ENCODE measurements at places on chromosomes 7 and 10.
A peak's percentile ranks its signal among the peaks of the same experiment; 100 is the strongest.

DNA sequence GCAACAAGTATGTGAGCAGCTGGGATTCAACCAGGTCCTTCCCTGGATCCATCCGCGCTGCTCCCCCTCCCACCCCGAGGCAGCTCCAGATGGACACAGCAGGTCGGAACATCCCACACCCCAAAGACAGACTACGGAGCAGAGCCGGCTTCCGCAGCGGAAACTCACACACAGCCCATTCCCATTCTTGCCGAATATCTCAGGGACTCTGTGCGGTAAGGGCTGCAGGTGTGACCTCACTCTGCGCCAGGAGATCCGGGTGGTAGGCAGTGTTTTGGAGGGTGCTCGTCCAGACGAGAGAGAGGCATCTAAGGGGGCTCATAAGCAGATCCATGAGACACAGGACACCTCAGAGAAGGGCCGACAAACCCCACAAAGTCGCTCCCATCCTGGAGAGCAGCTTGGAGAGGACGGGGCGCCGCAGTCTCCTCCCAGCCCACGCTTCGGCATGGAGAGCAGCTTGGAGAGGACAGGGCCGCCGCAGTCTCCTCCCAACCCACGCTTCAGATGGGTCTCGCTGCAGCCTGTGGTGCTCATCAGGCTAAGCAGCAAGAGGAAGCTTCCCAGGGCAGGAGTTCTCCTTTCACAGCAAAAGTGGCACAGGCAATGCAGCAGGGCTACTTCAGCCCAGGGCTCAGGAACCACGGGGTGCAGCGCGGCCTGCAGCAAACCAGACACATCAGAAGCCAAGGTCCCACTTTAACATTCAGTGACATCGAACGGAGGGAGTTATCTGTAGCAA, 179.9 kb downstream of the DIP2C start:
- DNase-seq, result no peak

DNA sequence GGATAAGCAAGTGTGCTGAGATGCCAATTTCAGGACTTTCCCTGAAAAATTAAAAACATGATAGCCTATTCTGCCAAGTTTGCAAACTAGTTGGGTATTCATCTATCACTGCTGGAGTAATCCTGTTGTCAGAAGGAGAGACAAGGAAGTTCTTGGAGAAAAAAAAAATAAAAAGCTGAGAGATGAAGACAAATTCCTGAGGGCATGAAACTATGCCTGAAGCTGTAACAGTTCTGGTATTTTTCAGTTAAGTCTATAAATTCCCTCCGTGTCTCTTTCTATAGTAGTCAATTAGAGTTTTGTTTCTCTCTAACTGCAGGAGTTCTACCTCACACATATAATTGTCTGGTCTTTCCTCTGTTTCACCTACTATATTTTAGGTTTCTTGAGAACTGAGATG, 95.7 kb downstream of the DGKB start:
- no peak for DNase-seq

- no peak for DNase-seq
Observed at GRCh38 chr7:126608339-126608776, 644.4 kb downstream of the GRM8 start.

GRCh38 chr7:668139-668931, 58.2 kb upstream of the DNAAF5 start:
- DNase-seq, result no peak

DNA sequence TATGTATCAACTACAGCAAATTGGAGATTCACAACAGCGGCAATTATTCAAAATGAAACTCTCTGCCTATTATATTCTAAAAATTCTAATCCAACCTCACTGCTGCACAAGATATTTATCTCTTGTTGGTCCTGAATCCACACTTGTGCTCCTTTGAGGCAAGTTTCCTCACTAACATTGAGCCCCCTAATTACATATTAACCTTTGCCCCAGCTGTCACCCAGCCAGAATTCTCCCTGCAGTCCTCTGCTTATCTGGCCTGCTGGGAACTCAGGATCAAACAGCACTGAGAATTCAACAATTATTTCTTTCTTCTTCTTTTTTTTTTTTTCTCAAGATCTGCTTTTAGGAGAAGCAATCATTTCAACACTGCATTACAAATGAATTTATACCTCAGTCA, 21.5 kb upstream of the PLAC9 start:
- DNase-seq, result no peak

DNA sequence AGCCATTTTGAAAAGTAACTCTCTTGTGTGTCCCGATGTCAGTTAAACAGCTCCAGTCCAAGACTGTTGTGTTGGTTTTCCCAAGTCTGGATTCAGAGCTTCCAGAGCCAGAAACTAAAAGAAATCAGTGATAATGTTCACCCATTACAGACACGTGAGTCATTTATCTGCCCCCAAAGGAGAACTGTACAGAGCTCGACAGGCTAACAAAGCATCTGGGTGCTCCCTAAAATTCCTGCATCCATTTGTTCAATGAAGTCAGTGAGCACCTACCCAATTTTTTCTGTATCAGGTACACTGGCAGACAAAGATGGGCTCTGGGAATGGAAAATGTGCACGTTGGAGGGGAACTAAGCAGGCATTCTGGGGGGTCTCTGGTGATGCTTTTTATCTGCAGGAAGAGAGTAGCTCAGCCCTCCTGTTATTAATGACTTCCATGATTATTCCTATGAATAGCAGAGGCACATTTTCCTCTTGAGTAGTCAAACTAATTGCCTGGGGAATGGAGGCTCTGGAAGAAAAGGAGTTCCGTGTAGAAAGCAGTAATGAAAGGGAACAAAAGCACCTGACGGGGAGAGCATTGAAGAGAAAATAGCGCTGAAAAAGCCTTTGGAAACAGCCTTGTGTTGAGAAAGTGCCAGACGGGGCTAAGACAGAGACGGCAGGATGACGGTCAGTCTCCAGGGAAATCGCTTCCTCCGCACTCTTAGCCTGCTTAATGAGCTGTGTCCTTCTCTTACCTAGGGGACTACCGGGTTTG, 75.3 kb downstream of the GAD2 start:
- no peak for DNase-seq

DNA sequence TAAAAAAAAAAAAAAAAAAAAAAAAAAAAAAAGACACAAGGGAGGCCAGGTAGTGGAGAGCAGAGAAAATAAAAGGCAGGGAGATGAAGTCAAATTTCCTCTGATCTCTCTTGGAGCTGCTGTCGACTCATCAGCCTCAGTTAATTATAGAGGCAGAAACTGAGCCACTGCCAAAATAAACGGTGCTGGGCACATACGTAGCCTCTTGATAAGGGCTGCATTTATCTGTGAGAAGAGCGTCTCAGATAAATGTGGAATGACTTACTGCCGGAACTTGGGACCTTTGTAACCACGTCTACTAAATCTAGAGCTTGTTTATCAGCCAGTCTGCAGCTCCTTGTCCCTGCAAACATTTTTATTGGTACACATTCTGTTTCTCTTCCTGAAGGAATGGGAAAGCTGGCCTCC, 162.3 kb downstream of the BAMBI start:
- no peak for DNase-seq

- no peak for DNase-seq
Observed at GRCh38 chr7:106063692-106064091, 48.4 kb downstream of the SYPL1 start.

DNA sequence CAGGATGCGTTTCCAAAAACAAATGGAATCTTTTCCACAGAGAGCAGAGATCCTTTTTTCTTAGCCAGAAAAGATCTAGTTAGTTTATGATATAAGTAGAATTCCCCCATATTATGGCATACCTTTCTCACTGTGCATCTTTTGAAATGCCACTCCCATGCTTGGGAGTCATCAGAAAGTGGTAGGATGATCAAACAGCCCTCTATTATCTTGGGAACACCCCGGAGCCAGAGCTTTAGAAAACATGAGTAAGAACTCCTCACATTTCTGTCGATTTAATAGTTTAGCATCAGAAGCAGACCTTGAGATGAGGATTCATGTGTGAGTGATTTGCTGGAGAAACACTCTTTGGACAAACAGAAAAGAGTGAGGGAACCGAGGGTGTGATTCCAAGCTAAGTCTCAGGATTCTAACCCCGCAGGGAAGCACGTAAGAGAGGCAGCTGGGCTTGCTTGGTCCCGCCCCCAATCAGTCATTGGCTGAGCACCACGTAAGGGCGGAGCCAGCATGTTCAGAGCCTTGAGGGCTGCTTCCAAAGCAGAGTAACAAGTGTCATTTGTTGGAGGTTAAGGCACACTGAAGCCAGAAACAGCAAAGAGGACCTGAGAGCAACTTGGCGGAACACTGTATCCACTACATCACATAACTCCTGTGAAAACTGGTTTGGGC, 43.7 kb upstream of the NXPH1 start:
- no peak for DNase-seq

GRCh38 chr7:70631718-70632117, 500.2 kb upstream of the GALNT17 start:
- DNase-seq, result no peak

GRCh38 chr10:125134483-125134848, 25.9 kb downstream of the CTBP2 start:
- DNase-seq, result no peak

- DNase-seq, result no peak
Observed at GRCh38 chr10:49614242-49615198, 683 bp downstream of the CHAT start.

GRCh38 chr10:100153239-100153825, 32.5 kb downstream of the ERLIN1 start:
- no peak for DNase-seq

DNA sequence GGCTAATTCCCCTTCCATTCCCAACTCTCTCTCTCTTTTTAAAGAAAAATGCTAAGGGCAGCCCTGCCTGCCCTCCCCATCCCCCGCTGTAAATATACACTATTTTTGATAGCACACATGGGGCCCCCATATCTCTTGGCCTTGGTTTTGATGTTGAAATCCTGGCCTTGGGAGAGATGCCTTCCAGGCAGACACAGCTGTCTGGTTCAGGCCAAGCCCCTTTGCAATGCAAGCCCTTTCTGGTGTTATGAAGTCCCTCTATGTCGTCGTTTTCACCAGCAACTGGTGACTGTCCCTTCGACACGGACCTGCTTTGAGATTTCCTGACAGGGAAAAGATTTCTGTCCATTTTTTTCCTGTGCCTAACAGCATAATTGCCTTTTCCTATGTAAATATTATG, 3.0 kb downstream of the ADRA2A start:
- no peak for DNase-seq

- DNase-seq, result no peak
Observed at GRCh38 chr7:22859641-22860290, 37.1 kb upstream of the TOMM7 start.

GRCh38 chr10:71972746-71973695, 8.8 kb downstream of the CHST3 start:
- no peak for DNase-seq

DNA sequence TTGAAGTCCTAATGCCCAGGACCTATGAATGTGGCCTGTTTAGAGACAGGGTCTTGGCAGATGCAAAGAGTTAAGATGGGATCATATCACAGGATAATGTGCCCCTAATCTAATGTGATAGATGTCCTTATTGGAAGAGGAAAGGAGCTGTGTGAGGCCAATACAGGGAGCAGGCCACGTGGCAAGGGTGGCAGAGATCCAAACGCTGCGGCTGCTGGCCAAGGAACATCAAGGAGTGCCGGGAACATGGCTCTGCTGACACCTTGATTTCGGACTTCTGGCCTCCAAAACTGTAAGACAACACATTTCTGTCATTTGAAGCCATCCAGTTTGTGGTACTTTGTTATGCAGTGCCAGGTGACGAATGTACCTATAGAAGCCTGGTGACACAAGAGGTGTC, 37.7 kb upstream of the EZH2 start:
- DNase-seq, result no peak

- no peak for DNase-seq
Observed at GRCh38 chr7:23445326-23445725, 25.0 kb downstream of the IGF2BP3 start.

GRCh38 chr10:3010334-3010733, 57.0 kb upstream of the PFKP start:
- no peak for DNase-seq

- DNase-seq, result no peak
Observed at GRCh38 chr10:69073026-69073425, 14.9 kb upstream of the SRGN start.

- DNase-seq, result no peak
Observed at GRCh38 chr10:111830359-111830758, 353.2 kb downstream of the GPAM start.

GRCh38 chr7:72152161-72153131, 259.7 kb downstream of the CALN1 start:
- no peak for DNase-seq

GRCh38 chr7:44634839-44635591, 28.6 kb downstream of the OGDH start:
- no peak for DNase-seq

- peak; percentile 24 for DNase-seq
Observed at GRCh38 chr7:2566890-2567678, 8.3 kb downstream of the IQCE start.

DNA sequence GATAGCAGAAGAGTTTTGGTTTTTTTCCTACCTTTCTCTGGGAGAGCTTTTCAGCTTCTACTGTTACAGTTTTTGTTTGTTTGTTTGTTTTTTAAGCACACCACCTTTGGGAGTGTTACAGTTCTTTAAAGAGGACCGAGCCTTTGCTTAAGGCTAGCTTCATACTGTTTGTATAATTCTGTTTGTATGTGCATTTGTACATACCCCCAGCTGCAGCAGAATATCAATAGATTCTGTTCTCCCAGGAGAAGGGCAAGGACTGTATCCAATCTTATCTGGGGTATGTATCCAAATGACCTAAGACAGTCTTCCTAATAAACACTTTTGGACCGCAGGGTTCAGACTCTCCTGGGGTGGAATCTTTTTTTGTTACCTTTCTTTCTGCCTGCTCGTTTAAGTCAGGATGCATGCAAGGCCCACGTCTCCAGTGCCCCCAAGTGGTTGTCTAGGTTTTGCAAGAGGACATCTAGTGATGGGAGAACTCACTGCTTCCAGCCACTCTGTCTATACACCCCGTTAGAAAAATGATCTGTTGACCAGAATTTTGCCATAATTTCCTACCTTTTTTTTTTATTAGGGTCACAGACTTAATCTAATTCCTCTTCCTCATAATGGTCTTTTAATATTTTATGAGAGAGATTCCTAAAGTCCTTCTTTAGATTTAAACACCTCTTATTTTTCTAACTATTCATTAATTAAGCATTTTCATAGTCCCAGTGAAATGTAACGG, 23.9 kb downstream of the NRF1 start:
- DNase-seq, result peak; percentile 32

DNA sequence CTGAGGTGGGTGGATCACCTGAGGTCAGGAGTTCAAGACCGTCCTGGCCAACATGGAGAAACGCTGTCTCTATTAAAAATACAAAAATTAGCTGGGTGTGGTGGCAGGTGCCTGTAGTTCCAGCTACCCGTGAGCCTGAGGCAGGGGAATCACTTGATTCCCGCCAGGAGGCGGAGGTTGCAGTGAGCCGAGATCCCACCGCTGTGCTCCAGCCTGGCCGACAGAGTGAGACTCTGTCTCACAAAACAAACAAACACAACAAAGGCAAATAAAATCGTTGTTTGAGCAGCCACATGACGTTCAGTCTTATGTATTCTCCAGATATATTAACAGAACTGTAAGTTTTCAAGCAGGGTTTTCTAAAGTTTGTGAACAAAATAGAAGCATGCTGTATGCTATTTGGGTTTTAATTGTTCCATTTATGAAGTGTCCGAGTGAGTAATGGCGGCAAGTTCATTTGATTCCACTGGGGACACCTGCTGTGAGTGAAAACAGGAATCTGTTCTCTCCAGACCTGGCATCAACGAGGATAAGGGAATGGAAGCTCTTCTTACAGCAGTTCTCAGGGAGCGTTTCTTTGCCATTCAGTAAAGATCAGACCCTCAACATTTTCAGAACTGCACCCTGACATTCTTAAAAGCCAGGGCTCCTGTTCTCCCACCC, 122.5 kb upstream of the PITRM1 start:
- no peak for DNase-seq

- no peak for DNase-seq
Observed at GRCh38 chr10:127579640-127580039, 30.5 kb downstream of the NPS start.

Measured in activated effector memory CD4-positive, alpha-beta T cell treated with Interleukin-2 at 50 U/mL for 16 hours (primary cell).